Right ventricle myocardium superior (tissue), 1 donor: ENCODE measurements at places on chromosomes 6 and 20. TPM values are rescaled to one million over a fixed set of nuclear protein-coding genes. Genes with fewer than 3 reads are reported as not detected.

GRCh38 chr20:50819349-50819748, 24.5 kb downstream of the BCAS4 start:
- DNase-seq, result no peak

GRCh38 chr6:148565930-148566663, 180.7 kb upstream of the UST start:
- no peak for DNase-seq

DNA sequence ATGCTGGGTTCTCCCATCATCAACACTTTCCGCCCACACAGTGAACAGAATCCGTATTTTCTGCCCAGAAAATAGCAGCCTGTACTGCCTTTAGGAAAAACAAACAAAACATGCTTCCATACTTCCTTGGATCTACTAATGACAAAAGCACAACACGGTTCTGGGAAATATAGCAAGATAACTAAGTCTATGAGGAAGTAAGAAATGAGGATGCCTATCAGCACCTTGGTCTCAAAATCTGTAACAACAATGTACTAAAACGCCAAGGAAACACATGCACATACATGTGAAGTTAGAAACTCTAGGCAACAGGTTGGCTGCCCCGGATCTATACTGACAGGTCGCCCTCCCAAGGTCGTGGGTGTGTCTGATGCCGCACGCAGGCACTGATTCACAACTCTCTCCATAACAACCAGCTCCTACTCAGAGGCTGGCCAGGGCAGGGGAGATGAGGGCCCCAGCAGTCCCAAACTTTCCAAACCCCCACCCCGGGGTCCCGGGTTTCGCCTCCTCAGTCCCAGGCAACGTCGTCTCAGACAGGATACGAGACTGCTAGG, 710 bp downstream of the BTBD9 start:
- peak; percentile 58 for DNase-seq

GRCh38 chr6:109351231-109352130, 30.8 kb downstream of the CD164 start:
- DNase-seq, result no peak

GRCh38 chr6:30767158-30767943, 23.0 kb upstream of the IER3 start:
- DNase-seq, result no peak

DNA sequence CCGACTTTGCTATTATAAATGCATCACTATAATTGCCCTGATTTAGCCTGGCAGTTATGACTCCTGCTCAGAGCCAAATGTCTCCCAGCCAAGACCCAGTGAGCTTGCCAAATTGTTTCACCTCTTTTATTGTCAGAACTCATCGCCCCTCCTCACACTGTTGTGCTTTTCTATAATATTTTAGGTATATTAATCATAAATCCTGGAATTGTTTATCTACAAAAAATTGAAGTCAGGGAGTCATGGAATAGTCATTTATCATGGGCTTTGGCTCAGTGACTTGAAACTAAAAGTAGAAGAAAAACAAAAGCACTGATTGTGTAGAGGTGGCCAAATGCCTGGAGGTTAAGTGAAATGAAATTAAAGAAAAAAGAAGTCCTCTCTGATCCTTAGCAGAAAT, 85.6 kb downstream of the PFDN4 start:
- no peak for DNase-seq

- no peak for DNase-seq
Measured at GRCh38 chr6:19632786-19633185, 204.4 kb upstream of the ID4 start.

GRCh38 chr6:40551966-40552505, 35.1 kb downstream of the LRFN2 start:
- no peak for DNase-seq

GRCh38 chr20:14830466-14830865, 493.1 kb upstream of the FLRT3 start:
- no peak for DNase-seq

DNA sequence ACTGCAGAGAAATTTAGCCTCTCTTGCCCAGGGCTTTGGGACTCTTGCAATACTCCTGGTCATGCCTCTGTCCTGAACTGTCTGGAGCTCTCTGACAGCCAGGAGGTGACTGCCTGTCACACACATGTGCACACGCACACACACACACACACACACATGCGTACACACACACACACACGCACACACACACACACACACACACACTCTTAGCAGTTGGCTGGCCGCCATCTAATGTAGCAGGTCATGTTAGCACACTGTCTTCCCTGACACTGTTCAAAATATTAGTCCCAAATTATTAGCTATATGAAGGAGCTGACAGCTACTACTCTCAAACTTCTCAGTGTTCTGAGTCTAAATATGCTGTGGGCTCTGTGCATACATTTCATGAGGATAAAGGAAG, 60.9 kb downstream of the IPCEF1 start:
- DNase-seq, result no peak

DNA sequence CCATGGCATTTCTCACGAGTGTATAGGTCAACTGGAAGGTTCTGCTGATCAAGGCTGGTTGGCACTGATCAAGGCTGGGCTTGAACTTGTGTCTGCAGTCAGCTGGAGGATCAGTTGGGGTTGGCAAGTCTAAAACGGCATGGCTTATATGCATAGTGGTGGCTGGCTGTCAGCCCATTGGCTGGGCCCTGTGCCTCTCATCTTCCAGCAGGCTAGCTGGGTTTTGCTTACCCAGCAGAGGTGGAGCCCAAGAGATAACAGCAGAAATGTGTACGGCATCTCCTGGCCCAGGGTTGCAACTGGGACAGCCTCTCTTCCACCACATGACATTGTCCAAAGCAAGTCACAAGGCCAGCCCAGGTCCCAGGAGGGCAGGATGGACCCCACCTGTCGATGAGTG, 158.2 kb downstream of the BMP7 start:
- no peak for DNase-seq

DNA sequence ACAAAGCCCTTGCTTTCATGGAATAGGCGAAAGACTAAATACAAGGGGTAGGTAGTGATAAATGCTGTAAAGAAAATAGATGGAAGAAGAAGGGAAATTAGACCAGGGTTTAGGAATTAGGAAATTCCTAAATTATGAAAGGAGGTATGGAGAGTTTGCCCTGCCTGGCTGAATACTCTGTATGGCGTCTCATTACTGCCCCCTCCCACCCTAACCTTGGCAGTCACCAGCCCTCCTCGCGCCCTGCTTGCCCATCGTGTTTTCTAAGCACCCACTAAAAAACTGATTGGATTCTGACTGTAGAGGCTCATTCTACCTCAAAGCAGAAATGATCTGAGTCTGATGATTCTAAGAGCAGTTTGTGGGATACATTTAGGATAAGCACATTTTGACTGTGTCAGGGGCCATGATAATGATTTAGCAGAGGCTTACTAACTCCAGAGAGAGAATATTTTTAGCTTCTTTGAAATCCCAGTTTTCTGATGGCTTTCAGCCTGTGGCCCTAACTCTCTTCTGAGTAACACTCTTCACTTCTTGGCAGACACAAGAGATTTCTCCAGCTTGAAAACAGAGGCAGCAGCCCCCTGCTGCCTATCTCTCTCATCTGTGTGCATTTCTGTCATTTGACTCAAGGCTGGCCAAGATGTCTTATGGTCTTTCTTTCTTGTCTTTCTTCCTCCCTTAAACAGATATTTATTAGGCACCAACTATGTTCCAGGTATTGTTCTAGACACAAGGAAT, 1.4 kb upstream of the CHD6 start:
- DNase-seq, result no peak

DNA sequence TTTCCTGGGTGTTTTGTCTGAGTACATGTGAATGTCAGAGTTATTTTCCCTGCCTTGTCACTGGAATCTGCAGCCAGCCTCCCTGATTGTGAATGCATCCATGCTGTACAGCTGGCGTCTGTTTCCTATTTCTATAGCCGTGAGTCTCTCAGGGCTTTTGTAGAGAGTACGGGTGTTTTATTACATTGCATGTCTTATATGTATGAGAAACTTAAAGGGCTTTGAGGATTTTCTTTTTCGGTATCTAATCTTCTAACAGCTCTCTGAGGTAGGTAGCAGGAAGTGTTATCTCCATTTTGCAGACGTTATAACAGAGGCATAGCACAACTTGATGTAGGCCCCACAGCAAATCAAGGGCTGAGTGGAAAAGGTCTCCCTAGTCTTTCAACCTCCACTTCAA, 272.9 kb downstream of the PRL start:
- no peak for DNase-seq

DNA sequence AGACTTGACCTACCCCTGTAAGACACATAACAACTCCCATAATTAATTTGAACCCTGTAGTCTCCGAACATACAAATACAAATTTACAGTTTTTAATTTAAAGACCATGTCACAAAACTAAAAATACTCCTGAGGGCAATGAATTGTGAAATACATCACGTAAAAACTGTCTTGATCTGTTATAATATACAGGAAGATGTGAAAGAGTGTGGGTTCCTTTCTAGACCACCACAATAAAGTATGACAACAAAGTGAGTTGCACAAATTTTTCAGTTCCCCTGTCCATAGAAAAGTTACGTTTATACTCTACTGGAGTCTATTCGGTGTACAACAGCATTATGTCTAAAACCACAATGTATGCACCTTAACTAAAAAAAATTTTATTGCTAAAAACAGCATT, 11.0 kb upstream of the BLOC1S5 start:
- DNase-seq, result no peak

DNA sequence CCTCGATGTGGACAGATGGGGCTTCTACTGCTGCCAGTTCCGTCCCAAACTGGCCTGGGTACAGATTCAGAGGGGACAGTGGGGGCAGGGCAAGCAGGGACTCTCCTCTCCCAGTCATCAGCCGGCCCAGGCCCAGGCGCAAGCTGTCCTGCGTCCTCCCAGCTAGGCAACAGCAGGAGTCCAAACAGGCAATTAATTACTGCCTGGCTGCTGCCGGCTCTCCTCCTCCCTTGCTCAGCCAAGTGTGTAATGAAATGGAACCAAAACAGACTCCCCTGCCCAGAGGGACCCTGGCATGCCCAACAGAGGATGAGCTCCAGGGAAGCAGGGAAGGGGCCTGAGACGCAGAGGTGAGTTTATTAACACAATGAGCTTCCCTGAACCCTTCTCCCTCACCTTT, 17.8 kb upstream of the SLC32A1 start:
- DNase-seq, result no peak

DNA sequence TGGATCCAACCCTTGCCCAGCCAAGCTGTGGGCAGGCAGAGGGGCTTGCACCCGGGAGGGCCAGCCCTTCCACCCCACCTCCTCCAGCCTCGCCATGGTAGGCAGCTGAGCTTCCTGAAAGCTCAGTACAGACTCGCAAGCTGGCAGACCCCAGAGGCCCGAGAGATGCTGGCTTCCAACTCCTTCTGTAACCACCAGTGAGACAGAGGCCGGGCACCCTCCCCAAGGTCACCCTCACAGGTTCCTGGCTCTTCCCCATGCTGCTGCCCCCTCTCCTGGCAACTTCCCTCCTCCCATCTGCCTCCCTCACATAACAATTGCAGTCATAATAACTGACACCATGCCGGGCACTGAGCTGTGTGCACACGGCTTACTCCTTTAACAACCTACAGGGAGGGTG, 26.2 kb upstream of the NOL4L start:
- no peak for DNase-seq

DNA sequence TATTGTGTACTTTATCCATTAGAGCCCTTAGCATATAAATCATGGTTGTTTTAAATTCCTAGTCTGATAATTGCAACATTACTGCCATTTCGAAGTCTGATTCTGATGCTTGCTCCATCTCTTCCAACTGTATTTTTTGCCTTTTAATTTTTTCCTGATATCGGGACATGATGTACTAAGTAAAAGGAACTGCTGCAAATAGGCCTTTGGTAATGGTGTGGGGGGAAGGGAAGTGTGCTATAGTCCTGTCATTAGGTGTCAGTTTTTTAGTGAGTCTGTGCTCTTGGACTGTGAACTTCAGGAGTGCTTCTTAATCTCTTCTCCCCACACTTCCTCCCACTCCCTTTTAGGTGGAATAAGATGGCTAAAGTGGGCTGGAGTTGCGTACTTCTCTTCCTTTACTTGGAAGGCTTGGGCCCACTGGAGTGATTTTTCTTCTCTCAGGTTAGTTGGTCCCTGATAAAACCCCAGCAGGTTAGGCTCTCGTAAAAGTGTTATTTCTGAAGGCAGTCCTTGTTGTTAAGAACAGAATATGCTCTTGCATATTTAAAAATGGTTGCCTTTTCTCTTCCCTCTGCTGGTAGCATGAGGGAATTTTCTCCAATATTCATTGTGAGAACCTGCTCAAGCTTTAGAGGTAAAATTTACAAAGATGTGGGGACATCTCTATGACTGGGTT, 18.1 kb downstream of the STXBP5 start:
- no peak for DNase-seq

DNA sequence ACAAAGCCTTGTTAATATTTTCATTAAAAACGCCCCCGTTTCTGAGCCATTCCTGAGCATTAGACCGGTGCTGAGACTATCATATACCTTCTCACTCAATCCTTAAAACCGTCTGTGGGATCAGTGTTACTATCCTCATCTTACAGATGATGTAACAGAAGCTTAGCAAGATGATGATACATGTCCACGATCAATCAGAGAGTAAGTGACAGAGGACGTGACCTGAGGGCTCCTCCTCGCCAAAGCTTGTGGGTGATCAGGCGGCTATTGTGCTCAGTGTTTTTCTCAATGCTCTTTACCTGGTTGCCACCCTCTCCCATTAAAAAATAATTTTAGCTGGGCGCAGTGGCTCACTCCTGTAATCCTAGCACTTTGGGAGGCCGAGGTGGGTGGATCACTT, 113.1 kb downstream of the MTHFD1L start:
- DNase-seq, result no peak

DNA sequence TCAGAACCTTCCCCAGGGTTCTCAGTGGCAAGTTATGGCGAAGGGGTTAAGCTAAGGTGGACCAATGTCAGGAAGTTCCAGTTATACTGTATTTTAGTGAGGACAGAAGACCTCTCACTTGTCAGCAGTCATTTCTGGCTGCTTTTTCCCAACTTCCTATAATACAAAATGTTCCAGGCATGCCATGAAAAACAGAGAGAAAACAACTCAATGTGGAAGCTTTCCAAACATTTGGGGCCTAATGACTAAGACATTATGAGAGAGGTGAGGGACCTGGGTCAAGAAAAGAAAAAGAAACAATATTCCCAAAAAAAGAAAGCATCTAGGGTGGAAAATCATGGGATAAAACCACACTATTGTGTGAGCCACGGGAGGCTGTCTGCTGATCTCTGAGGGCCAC, 99.9 kb upstream of the MAP3K4 start:
- DNase-seq, result no peak

DNA sequence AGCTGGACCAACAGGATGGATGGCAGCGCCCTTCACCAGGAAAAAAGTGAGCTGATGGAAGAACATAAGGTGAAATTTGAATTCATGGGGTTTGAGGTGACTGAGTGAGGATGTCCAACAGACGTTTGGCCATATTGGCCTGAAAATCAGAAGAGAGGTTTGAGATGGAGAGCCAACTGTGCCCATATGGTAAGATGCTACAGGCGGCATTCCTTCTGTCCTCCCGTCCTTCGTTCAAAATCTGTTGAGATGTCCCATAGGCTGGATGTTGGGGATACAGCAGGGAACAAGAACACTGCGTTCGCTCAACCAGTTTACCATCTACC, 468 bp upstream of the CMTR1 start:
- DNase-seq, result no peak

The FERMT1 gene
- 1.0 TPM for total RNA-seq

The TAGAP gene
- total RNA-seq, result 1.1 TPM

The CGAS gene
- 0.81 TPM for total RNA-seq

The PTPRK gene
- 27.9 TPM for total RNA-seq

The UNC5CL gene
- total RNA-seq, result 0.40 TPM

The DEFB124 gene
- total RNA-seq, result not detected

The MUCL3 gene
- not detected for total RNA-seq

The ELOVL4 gene
- total RNA-seq, result 0.13 TPM

The PRL gene
- not detected for total RNA-seq

The MCHR2 gene
- not detected for total RNA-seq
